ENCODE measurements at places on chromosomes 5 and 9. TPM values are rescaled to one million over a fixed set of nuclear protein-coding genes. Genes with fewer than 3 reads are reported as not detected.

NKD2 gene
- total RNA-seq: 0.76 TPM

VCAN gene
- 0.25 TPM for total RNA-seq

RAB14 gene
- 33.8 TPM for total RNA-seq

ZMYND19 gene
- total RNA-seq: 15.0 TPM

GRCh38 chr5:123907349-123907748 is 395.4 kb downstream of the CSNK1G3 start:
- no peak for DNase-seq

GRCh38 chr5:68653471-68653870 is 437.9 kb downstream of the PIK3R1 start:
- no peak for DNase-seq

DNA sequence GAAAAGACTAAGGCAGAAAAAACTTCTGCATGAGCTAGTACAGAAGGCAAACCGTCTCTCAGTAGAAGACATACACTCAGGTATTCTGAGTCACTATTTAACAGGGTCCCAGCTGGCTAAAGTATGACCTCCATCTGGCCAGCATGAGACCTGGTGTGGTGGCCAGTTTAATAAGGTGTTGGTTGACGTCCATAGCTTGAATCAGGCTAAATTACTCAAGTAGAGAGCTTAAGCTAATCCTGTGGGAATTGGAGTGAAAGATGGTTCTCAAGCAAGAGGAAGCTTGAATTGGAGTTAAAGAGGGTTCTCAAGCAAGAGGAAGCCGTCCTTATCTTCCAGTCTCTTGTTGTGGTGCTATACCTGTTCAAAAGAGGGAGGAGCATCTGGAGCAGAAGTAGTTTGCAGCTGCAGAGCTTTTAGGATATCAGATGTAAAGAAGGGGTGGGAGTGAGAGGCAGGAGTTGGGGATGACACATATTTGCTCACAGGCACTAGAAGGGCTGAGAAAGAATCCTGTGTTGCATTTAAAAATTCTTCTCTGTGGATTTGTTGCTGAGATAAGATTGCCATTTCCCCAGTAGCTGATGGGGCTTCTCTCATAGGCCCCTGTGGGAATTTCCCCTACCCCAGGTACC is 136.1 kb upstream of the RUSC2 start:
- DNase-seq: no peak

GRCh38 chr9:79990536-79990935 is 418.8 kb downstream of the TLE4 start:
- no peak for DNase-seq

GRCh38 chr9:127058011-127058644 is 64.3 kb downstream of the ANGPTL2 start:
- no peak for DNase-seq

GRCh38 chr9:32350682-32351081 is 33.8 kb upstream of the ACO1 start:
- peak; percentile 15 for DNase-seq

DNA sequence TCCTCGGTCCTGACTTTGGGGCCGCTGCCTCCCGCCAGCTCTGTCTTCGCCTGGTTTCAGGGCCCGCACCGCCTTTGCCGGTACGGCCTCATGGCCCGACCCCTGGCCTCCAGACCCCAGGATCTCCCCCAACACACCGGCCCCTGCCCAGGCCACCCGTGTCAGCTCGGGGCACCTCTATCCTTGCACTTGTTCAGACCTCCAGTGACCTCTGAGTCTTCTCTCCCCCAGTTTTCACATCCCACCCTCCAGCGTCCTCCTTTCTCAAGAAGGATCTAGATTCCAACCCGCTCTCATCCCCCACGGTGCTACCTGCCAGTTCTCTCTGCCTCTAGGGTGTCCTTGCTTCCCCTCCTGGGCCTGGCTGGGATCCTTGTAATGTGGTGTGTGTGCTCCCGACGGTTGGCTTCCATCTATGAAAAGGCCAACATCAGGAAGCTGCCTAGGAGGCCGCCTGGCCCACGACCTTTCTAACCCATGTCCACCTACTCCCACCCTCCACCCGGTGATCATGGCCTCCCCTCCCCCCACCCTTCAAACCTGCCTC is 61.1 kb downstream of the SPATA31C2 start:
- no peak for DNase-seq

DNA sequence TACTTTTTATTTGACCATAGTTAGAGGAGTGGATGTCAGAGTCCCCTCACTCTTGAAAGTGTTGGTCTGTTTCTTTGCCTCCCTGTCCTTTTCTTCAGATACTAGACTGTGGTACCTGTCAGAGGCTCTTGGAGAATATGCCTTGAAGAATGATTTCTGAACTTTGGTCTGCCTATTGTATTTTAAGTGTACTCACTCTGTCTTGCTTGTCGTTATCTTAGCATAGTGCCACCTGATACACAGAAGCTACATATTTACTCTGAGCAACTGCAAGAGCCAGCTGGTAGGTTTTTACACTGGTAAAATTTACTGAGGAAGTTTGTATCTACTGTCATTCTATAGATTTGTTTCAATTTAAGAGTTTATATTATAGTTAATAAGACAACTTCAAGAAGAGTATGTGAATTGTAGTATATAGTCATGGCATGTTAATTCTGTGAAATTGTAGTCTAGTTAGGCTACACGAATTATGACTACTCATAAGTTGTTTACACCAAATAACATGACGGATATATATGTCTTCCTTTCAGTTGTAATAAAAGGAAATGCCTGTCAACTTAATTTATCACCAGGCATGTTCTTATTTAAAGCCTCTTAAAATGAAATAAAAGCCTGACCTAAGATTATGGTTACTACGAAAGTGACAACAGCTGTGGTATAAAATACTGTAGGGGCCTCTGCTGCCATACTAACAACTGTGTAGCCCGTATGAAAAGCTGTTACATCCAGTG is 201.7 kb downstream of the KDM4C start:
- DNase-seq: peak; percentile 32

GRCh38 chr9:135130207-135130976 is 42.9 kb downstream of the OLFM1 start:
- DNase-seq: no peak

- no peak for DNase-seq
These were observed 101.4 kb downstream of the ATG10 start for GRCh38 chr5:82073179-82073578.

GRCh38 chr5:73735032-73735734 is 109.2 kb downstream of the ARHGEF28 start:
- no peak for DNase-seq
